Fibroblast of skin of right quadriceps (primary cell): ENCODE measurements at places on chromosomes 1 and 21.
A peak's percentile ranks its signal among the peaks of the same experiment; 100 is the strongest.

DNA sequence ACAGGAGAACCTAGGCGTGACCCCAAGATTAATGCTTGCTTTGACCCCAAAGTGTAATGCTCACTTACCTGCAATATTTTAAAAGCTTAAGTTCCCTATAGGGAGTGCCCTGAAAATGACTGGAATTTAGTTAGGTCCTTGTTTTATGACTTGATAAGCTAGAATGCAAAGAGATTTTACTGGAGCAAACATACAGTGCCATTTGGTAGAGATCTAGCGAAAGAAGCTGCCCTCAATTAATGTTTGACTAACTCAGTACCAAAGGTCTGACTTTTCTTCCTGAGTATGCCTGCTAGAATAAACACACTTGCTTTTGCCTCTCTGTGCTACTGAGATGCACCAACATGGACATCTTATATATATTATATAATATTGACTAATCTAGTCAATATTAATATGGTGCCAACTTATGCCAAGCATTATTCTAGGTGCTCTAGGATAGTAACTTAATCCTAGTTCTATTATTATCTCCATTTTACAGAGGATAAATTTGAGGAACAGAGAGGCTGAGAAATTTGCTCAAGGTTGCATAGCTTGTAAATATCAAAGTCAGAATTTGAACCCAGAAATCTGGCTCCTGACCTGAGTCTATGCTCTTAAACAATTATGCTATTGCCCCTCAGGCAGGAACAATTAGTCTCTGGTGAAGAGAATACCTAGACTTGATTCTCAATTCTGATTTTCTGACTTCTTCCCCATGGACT lies 18.2 kb downstream of the S100A10 start:
- DNase-seq, result no peak

DNA sequence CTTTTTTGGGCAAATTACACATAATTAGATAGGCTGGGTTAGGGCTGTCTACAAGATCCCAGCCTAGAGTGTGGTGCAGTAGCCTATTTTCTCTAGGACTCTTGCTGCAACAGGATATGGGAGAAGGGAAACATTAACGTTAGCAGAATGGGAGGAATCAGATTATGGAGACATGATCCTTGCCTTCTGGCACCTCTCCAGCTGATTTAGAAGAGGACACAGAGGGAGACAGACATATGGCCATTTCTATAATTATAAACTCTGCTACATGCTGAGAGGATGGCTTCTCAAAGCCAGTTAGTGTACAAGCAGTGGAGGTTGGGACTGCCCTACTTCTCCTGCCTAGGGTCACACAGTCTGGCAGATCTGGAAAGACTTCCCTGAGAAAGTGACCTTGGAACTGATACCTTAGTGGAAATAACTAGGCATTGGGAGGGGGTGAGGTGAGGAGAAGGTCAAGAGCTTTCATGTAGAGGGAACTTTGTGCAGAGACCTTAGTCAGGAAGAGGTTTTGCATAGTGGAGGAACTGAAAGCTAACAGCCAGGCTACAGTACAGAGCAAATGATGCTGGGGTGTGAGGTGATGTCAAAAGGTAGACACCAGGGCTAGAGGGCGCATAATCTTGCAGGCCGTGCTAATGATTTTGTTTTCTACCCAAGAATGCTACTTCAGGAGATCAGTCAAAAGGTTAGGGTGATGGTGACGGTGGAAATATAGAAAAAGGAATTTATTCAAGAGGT lies 1.2 kb upstream of the CD1D start:
- DNase-seq, result no peak

- DNase-seq, result no peak
Measured at GRCh38 chr1:220705782-220706181, 15.6 kb downstream of the C1orf115 start.

- DNase-seq, result peak; percentile 23
Measured at GRCh38 chr1:230176871-230177411, 109.9 kb downstream of the GALNT2 start.

DNA sequence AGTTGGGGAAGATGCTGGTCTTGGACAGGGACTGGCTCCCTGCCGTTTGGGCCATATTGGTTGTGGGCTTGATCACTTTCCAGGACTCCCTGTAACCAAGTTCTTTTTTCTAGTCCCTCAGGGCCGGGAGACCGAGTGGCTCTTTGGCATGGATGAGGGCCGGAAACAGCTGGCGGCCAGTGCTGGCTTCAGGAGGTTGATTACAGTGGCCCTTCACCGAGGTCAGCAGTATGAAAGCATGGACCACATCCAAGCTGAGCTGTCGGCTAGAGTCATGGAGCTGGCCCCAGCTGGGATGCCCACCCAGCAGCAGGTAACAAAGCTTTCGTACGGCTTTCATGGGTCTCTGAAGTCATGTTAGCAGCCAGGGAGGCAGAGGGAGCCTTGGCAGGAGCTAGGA lies 4.3 kb downstream of the METTL13 start:
- no peak for DNase-seq
